H9 (cell line): ENCODE measurements at places on chromosomes 1 and 21. TPM values are rescaled to one million over a fixed set of nuclear protein-coding genes. Genes with fewer than 3 reads are reported as not detected.
A peak's percentile ranks its signal among the peaks of the same experiment; 100 is the strongest.

CLEC20A gene
- total RNA-seq = not detected in 2 replicates

- DNase-seq = no peak
- no peaks in the 10 kb centered on the region for H3K27me3 ChIP-seq
- H3K4me1 ChIP-seq = no peaks in the 10 kb centered on the region
These were observed 34.4 kb upstream of the HYI start for GRCh38 chr1:43488165-43488564.

DNA sequence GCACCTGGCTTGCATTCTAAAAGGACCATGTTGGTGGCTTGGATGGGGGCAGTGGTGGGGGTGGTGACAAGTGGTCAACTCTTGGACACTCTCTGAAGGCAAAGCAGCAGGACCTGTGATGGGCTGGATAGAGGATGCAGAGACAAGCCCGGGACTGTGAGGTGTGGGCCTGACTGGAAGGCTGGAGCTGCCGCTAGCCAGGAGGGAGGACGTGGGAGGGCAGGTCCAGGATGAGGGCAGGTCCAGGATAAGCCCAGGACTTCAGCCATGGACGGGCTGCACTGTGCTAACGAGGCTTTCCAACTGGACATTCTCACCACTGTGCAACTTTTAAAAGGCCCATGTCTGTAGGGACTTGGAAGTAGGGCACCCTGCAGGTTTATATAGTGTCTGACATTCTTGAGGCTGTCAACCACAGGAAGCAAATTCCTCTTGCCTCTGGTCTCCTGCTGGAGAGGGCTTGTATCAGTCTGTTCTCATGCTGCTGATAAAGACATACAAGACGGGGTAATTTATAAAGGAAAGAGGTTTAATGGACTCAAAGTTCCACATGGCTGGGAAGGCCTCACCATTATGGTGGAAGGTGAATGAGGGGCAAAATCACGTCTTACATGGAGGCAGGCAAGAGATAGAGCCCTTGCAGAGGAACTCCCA, 8.3 kb upstream of the C1orf167 start:
- no peak overlapping the region for H3K4me3 ChIP-seq
- H3K4me1 ChIP-seq = no peaks in the 10 kb centered on the region; the same call in 1 of the 2 replicates
- no peaks in the 10 kb centered on the region; the same call in 1 of the 2 replicates for H3K27me3 ChIP-seq
- DNase-seq = no peak
- no peak overlapping the region for H3K27ac ChIP-seq
- peaks cover 17% of the 10 kb centered on the region for H3K36me3 ChIP-seq

AURKAIP1 gene
- total RNA-seq = 196 and 209 TPM in 2 replicates

GRCh38 chr1:40042341-40042740, 1.8 kb downstream of the CAP1 start:
- peaks cover 15% of the 10 kb centered on the region for H3K36me3 ChIP-seq
- H3K27ac ChIP-seq = no peak overlapping the region
- peak overlapping the region; percentile 94 for H3K4me3 ChIP-seq
- no peak for DNase-seq

GRCh38 chr1:37653906-37654305, 19.2 kb upstream of the RSPO1 start:
- H3K27me3 ChIP-seq = no peaks in the 10 kb centered on the region; the same call in 1 of the 2 replicates
- H3K4me1 ChIP-seq = no peaks in the 10 kb centered on the region
- no peak overlapping the region for H3K27ac ChIP-seq
- DNase-seq = no peak
- no peaks in the 10 kb centered on the region for H3K36me3 ChIP-seq

GRCh38 chr1:203593723-203594122, 32.9 kb upstream of the ATP2B4 start:
- no peaks in the 10 kb centered on the region for H3K27me3 ChIP-seq
- peak; percentile 52 for DNase-seq
- no peaks in the 10 kb centered on the region for H3K36me3 ChIP-seq

DNA sequence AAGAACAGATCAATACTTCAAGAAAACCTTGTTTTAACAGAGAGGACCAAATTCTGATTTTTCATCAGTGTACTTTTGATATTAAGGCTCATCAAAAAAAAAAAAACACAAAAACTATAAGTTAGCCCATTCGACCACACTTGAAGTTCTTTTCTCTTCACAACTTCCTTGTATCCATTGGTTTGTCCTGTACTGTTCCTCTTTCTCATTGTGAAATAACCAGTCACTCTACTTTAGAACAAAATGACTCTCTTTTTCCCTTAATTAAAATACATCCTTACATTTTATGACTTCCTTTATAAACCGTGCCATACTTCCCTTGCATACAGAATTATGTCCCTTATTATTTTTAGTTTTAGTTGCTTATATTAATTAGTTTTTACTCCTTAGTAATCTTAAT, 8.4 kb downstream of the QSOX1 start:
- no peak for DNase-seq
- no peaks in the 10 kb centered on the region for H3K27me3 ChIP-seq
- H3K4me1 ChIP-seq = peaks cover 5% of the 10 kb centered on the region
- H3K36me3 ChIP-seq = peaks cover 2% of the 10 kb centered on the region
- H3K27ac ChIP-seq = no peak overlapping the region

- no peaks in the 10 kb centered on the region for H3K4me1 ChIP-seq
- DNase-seq = no peak
- H3K27me3 ChIP-seq = no peaks in the 10 kb centered on the region
- H3K4me3 ChIP-seq = no peak overlapping the region
These were observed 9.4 kb upstream of the CAPN9 start for GRCh38 chr1:230737622-230738262.

- H3K27ac ChIP-seq = no peak overlapping the region
- no peak for DNase-seq
- H3K27me3 ChIP-seq = no peaks in the 10 kb centered on the region
- no peaks in the 10 kb centered on the region for H3K4me1 ChIP-seq
These were observed 67.7 kb downstream of the SELENOF start for GRCh38 chr1:86846164-86846647.

FLG2 gene
- not detected in 2 replicates for total RNA-seq

DNA sequence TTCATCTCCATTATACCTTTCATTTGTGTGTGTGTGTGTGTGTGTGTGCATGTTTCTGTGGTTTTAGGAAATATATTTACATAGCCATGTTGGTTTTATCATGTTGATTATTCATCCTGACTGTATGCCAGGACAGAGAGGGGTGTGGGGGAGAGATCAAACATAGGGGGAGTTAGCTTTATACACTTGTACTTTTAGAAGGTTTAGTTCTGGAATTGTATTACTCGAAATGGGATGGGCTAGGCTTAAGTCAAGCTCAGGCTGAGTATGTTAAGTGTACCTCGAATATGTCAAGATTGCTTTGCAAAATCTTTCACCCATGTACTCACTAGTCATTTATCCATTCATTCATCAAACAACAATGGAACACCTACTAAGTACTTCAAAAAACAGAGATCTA, 123.3 kb downstream of the HMCN1 start:
- no peak overlapping the region for H3K27ac ChIP-seq
- no peaks in the 10 kb centered on the region for H3K36me3 ChIP-seq
- no peak for DNase-seq
- H3K4me3 ChIP-seq = no peak overlapping the region
- no peaks in the 10 kb centered on the region; the same call in 1 of the 2 replicates for H3K4me1 ChIP-seq

DNA sequence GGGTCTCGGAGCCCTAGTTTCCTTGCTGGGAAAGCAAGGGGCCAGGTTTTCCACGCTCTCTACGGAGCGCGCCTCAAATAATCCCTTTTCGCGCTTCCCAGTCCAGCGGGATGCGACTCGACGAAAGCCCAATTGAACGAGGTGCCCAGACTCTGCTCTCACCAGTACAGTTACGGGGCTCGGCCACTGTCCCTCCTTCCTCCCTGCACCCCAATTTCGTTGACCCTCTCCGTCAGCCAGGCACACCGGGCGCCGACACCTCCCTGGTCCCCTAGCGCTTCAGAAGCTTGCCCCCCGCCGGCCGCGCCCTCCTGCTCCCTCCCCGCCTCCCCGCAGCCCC, 389 bp downstream of the SEMA6C start:
- H3K27me3 ChIP-seq = no peaks in the 10 kb centered on the region; the same call in 1 of the 2 replicates
- no peak overlapping the region for H3K27ac ChIP-seq
- no peaks in the 10 kb centered on the region for H3K36me3 ChIP-seq

GRCh38 chr1:27589441-27589840, 14.5 kb downstream of the AHDC1 start:
- no peak for DNase-seq
- no peaks in the 10 kb centered on the region; the same call in 1 of the 2 replicates for H3K36me3 ChIP-seq
- H3K27me3 ChIP-seq = no peaks in the 10 kb centered on the region
- no peak overlapping the region for H3K4me3 ChIP-seq
- H3K27ac ChIP-seq = no peak overlapping the region

GRCh38 chr21:15000081-15000480, 64.7 kb downstream of the NRIP1 start:
- H3K4me3 ChIP-seq = no peak overlapping the region
- no peaks in the 10 kb centered on the region for H3K36me3 ChIP-seq
- no peaks in the 10 kb centered on the region for H3K27me3 ChIP-seq
- no peak for DNase-seq

AMPD1 gene
- total RNA-seq = not detected in 2 replicates

DNA sequence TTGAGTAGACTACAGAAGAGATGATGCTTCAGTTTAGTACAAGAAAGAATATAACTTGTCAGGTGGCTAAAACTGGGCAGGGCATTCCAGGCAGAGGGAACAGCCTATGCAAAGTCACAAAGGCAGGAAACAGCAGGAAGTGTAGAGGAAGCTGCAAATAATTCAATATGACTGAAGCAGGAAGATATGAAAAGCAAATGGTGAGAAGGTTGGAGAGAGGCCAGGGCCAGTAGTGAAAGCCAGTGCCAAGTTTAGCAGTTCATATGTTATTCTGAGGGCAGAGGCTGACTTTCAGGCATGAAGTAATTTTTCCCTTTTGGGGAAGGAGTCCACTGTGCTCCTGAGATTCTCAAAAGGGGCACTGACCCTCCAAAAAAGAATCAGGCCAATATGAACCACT, 8.0 kb upstream of the YBX1 start:
- peaks cover 35% of the 10 kb centered on the region for H3K36me3 ChIP-seq
- H3K4me1 ChIP-seq = no peaks in the 10 kb centered on the region
- no peak overlapping the region for H3K27ac ChIP-seq

NPHS2 gene
- not detected in 2 replicates for total RNA-seq

DNA sequence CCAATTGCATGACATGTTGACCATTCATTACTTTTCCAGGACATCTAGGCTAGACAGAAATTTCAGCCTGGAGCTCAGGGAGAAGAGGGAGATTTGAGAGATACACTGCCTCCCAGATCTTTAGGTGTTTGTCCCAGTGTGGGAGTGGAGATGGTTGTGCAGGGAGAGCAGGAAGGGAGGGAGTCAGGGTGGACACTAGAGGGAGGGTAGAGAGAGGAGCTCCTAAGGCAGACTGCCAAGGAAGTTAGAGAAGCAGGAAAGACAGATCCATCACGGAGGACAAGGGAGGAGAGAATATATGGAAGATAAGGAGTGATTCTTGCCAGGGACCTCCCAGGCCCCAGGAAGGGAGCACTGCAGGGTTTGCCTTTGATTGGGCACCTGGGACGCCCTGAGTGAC, 8.7 kb downstream of the CDCA8 start:
- no peak overlapping the region for H3K4me3 ChIP-seq
- peaks cover 85% of the 10 kb centered on the region for H3K36me3 ChIP-seq
- H3K27ac ChIP-seq = no peak overlapping the region

GRCh38 chr1:101431956-101432510, 195.2 kb downstream of the S1PR1 start:
- H3K27me3 ChIP-seq = no peaks in the 10 kb centered on the region
- H3K4me1 ChIP-seq = no peaks in the 10 kb centered on the region
- H3K36me3 ChIP-seq = no peaks in the 10 kb centered on the region
- no peak for DNase-seq
- H3K27ac ChIP-seq = no peak overlapping the region

- no peak overlapping the region for H3K4me3 ChIP-seq
- H3K4me1 ChIP-seq = no peaks in the 10 kb centered on the region
- no peak overlapping the region for H3K27ac ChIP-seq
- no peak for DNase-seq
These were observed 40.4 kb downstream of the LDLRAD2 start for GRCh38 chr1:21852282-21853130.

DNA sequence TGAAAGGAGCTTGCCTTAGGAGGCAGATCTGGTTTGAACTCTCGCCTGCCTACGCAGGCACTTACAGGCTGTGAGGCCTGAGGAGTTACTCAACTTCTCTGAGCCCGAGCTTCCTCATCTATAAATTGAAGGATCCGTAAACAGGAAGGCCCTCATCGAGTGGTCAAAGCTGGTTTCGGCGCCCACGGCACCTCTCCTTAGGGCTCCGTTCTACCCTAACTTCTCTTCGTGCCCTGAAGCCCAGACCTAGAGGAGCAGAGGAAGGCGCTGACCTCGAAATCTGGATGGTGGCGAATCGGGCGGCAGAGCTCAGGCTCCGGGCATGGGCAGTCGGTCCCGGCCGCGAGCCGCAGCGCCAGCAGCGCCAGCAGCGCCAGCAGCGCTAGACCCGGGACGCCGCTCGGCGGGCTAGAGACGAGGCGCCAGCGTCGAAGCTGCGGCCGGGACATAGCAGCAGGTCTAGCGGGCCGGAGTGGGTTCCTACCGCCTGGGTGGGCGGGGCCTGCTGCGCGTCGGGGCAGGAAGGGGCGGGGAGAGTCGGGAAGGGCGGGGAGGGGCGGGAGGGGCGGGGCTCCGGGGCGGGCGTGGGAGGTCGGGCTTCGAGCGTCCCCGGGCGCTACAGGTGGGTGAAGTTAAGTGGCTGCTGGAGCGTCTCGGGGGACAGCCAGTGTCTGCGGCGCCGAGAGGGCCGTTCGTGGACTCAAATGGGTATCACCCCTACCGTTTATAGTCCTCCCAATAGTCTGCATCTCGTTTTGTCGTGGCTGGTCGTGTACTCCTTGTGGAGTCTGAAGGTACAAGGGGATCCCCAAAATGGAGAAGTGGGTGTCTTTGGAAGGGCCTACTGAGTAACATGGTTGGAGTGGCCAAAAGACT, at the start of gene CTBS:
TSS of gene CTBS (minus strand) at position 474 of the 876 bp plus-strand sequence. CDS start at position 449, 25 bp downstream.
- H3K4me3 ChIP-seq = peak within 1 kb of the TSS; percentile 79
- H3K4me1 ChIP-seq = peaks cover 3% of the 10 kb centered on the region; the same call in 1 of the 2 replicates
- peak; percentile 90 for DNase-seq
- H3K27me3 ChIP-seq = no peaks in the 10 kb centered on the region
- H3K36me3 ChIP-seq = no peaks in the 10 kb centered on the region

TMEM81 gene
- total RNA-seq = 2.8 and 3.0 TPM in 2 replicates

- no peak overlapping the region for H3K27ac ChIP-seq
- H3K27me3 ChIP-seq = peaks cover 21% of the 10 kb centered on the region; the same call in 1 of the 2 replicates
- DNase-seq = no peak
- no peaks in the 10 kb centered on the region for H3K4me1 ChIP-seq
- no peak overlapping the region for H3K4me3 ChIP-seq
These were observed 7.5 kb downstream of the MMEL1 start for GRCh38 chr1:2625311-2625710.

DNA sequence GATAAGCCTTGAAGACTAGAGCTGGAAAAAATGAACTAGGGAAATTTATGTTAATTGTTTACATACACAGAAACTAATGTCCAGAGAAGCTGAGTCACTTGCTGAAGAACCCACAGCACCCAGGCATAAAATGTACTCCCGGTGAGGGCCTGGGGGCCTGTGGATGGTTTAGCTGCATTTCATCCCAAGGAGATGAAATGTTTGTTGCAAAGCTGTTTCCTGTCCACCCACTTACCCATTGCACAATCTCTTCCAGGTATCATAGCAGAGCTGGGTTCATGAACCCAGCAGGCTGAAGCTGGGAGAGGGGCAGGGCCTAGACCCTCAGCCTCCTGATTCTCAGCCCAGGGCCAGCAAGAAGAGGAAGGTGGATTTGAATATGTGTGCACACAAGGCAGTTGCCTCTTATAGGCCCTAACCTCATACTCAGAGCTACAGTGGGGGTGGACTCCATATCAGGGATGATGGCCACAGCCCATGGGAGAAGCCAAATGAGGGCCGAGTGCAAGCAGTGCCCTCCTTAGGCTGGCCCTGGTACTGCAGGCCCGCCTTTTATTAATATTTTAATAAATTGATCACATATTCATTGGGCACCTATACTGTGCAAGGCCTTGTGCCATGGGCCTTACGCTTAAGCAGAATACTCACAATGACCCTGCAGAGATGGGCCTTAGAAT, 110.8 kb downstream of the LACTBL1 start:
- no peak overlapping the region for H3K27ac ChIP-seq
- no peak overlapping the region for H3K4me3 ChIP-seq
